ENCODE measurements at places on chromosomes 7 and 10.

GRCh38 chr7:40643664-40644063, 508.9 kb downstream of the SUGCT start:
- no peak for DNase-seq

DNA sequence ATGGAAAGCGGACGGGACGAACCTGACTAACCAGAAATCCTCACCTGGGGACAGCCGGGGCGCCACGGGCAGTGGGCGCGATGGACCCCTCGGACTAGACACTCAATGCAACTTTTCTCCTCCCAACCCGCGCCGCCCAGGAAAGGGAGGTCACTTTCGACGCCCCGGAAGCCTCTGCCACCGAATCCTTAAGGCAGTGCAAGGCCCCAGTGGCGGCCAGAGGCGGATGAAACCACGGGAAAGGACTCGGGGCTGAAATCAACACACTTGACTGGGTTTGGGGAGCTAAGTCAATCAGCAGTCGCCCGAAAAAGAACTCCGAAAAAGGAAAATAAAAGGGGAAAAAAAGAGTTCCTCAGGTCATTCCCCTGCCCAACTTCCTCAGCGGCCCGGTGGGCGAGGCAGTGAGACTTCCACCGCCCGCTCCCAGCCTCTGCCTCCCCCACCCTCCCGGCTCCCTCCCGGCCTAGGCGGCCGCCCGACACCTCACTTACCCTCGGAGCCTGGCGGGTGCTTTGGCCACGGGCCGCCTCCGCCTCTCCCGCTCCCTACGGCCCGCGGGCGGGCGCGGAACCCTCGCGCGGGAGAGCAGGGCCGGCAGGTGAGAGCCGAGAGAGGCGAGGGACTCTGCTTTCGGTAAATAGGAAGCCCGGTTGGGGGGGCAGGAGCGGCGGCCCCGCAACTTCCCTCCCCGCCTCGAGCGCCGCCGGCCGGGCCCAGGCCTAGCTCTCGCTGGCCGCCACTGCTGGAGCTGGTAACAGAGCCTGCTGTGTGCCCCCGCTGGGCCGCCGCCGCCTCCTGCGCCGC, 518 bp downstream of the WAPL start:
- no peak for DNase-seq

GRCh38 chr10:72123616-72124015, 35.3 kb upstream of the SPOCK2 start:
- no peak for DNase-seq

DNA sequence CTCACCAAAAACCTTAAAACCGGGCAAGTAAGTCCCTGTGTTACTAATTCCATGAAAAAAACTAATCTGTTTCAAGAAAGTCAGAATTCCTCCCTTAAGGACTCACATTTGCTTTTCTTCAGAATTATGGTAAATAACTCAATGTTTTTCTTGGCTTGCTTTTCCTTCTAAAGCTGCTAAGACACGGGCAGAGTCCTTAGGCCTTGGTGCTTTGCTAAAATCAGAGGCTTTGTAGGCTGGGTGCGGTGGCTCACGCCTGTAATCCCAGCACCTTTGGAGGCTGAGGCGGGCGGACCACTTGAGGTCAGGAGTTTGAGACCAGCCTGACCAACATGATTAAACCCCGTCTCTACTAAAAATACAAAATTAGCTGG, 32.0 kb downstream of the GNA12 start:
- no peak for DNase-seq

DNA sequence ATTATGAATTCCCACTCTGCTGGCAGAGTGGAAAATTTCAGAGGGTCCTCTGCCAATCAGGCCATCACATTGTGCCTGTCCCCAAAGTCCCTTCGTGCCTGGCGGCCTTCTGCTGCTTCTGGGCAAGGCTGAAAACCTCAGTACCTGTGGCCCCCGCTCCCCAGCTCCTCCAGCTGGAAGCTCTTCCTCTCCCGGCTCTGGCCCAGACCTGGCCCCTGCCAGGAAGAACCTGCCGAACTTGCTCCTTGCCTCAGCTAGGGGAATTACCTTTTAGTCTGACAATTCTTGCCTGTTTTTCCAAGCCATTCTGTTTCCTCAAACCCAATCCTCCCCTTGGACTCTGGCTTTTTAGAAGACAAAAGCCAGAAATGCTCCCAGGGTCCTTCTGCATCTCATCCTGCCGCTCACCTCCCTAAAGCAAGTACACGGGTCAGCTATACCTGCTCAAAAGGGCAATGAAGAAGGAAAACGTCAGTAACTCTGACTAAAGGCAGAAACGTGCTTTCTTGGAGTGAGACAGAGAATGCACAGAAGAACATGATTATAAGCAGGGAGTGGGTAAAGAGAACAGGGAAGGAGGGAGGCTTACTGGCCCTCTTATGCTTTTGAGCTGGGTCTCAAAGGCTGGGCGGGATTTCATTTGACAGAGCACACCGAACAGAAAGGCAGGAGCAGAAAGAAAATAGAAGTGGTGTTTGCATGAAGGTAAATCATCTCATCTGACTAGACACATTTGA, 28.1 kb upstream of the TRIL start:
- DNase-seq: no peak
